ENCODE measurements at places on chromosomes 4 and X.

- no peak for DNase-seq
Measured at GRCh38 chr4:138310991-138311390, 68.8 kb upstream of the SLC7A11 start.

DNA sequence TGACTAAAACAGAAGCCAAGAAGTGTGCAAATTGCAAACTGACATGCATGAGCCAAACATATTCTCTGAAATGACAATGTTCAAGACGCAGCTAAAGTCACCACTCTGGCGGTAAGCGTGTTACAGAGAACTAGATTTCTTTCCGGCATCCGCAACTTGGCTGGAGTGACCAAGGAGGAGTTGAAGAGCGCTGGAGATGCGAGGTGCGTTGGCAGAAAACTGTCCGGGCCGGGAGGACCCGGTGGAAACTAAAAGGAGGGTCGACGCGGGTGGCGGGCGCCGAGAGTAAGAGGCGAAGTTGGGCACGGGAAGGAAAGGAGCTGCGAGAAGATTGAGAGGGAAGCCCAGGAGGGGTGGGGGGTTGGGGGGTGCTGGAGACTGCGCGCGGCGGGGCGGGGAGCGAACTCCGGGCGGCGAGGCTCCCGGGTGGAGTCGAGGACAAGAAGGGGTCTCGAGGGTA is 807 bp downstream of the SEL1L3 start:
- DNase-seq: peak; percentile 72

GRCh38 chr4:89739311-89739988 is 97.5 kb downstream of the SNCA start:
- DNase-seq: no peak

- DNase-seq: no peak
Measured at GRCh38 chrX:154084449-154085300, 12.8 kb downstream of the MECP2 start.

DNA sequence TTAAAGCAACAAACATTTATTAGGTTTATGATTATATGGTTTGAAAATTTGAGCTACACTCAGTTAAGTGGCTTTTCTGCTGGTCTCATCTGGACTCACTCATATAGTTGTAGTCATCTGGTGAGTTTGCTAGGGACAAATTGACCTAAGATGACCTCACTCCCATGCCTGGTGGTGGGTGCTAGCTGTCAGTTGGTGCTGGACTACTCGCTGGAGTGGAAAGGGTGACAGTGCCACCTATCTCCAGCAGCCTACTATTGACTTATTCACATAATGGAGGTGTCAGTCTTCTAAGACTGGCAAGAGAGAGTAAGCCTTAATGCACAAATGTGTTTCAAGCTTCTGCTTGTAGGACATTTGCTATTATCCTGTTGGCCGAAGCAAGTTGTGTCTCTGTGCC is 88.2 kb downstream of the TASL start:
- no peak for DNase-seq

GRCh38 chrX:12463873-12464272 is 325.6 kb downstream of the FRMPD4 start:
- DNase-seq: no peak

DNA sequence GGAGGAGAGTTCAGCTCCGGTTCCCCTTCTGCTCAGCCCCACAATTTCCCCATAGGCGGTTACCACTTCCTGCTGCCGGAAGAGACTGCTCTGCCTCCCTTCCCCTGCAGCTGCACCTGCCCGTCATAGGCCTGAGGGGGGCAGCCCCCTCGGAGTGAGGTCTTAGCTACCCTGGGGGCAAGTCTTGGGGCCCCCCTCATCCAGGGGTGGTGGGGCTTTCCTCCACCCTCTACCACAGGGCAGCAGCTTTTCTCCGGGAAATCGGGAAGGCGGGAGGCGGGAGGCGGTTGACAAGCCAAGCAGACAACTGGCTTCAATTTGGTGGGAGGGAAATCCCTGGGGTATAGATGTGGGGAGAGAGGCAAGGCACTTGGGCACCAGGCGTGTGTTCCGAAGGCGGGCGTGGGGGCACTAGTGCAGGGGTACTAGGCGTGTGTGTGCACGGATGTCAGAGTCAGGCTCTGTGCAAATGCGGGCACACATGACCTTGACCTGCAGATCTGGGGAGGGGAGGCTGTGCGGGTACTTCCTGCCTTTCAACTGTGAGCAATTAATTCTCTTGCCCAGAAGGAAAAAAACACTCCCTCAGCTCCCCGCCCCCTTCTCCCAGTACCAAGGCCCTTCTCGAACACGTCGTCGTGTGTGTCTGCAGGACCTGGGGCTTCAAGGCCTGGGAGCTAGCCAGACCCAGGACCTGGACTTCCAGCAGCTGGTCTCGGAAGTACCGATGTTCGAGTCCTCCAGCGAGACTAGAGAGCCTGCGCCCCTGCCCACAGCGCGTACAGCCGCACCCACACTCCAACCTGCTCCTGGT is 1.0 kb upstream of the ARHGAP4 start:
- peak; percentile 77 for DNase-seq

DNA sequence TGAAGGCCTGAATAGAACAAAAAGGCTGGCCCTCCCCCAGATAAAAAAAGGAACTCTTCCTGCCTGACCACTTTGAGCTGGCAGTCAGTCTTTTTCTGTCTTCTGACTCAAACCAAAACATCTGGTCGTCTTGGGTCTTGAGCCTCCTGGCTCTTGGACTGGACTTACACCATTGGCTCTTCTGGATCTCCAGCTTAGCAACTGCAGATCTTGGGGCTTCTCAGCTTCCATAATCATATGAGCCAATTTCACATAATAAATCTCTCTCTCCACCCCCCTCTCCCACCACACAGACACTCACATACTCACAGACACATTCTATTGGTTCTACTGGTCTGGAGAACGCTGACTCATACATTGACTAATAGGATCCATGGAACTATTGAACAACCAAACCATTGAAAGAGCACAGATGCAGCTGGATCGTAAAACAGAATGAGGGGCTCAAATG is 15.6 kb upstream of the CWH43 start:
- no peak for DNase-seq

GRCh38 chr4:179563741-179564140 is 2121.5 kb upstream of the AGA start:
- no peak for DNase-seq

GRCh38 chrX:12138361-12139313 is at the start of gene FRMPD4:
TSS of gene FRMPD4 (plus strand) at chrX:12138473. CDS start at chrX:12138972, 499 bp downstream.
- DNase-seq: no peak

DNA sequence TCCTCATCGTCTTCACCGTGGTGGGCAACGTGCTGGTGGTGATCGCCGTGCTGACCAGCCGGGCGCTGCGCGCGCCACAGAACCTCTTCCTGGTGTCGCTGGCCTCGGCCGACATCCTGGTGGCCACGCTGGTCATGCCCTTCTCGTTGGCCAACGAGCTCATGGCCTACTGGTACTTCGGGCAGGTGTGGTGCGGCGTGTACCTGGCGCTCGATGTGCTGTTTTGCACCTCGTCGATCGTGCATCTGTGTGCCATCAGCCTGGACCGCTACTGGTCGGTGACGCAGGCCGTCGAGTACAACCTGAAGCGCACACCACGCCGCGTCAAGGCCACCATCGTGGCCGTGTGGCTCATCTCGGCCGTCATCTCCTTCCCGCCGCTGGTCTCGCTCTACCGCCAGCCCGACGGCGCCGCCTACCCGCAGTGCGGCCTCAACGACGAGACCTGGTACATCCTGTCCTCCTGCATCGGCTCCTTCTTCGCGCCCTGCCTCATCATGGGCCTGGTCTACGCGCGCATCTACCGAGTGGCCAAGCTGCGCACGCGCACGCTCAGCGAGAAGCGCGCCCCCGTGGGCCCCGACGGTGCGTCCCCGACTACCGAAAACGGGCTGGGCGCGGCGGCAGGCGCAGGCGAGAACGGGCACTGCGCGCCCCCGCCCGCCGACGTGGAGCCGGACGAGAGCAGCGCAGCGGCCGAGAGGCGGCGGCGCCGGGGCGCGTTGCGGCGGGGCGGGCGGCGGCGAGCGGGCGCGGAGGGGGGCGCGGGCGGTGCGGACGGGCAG is 792 bp downstream of the ADRA2C start:
- DNase-seq: peak; percentile 51

DNA sequence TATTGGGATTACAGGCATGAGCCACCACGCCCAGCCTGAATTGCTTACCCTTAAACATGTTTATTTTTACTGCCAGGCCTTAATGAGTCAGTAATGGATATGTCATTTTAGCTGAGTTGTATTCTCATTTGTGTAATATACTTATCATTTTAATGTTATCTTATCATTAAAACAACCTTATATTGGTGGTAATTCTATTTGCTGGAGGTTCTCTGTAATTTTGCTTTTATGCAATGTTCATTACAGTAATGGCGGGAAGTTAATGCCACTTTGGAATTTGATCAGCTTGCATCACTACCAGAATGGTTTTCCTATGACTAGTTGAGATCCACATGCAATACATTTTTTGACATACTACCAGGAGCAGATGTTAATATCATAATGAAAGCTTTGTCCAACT is 6.3 kb upstream of the PGAM4 start:
- DNase-seq: no peak

GRCh38 chr4:75009138-75009537 is 76.2 kb downstream of the PARM1 start:
- DNase-seq: no peak

All from activated CD8-positive, alpha-beta memory T cell treated with anti-CD3 and anti-CD28 coated beads, Interleukin-2, amount 50 U/mL, for 48 hours (primary cell).